Motor neuron (in vitro differentiated cells): ENCODE measurements at places on chromosomes 5 and 9. TPM values are rescaled to one million over a fixed set of nuclear protein-coding genes. Genes with fewer than 3 reads are reported as not detected.

TRAF1 gene
- 0.92 and 1.0 TPM in 2 replicates for total RNA-seq

GLRA1 gene
- 2.8 and 3.2 TPM in 2 replicates for total RNA-seq

ITK gene
- total RNA-seq, result 0.22 and 0.38 TPM in 2 replicates

SMIM33 gene
- total RNA-seq, result 0.58 and 0.66 TPM in 2 replicates

ZDHHC11B gene
- total RNA-seq, result 3.3 and 5.7 TPM in 2 replicates

SOX30 gene
- 0.33 and 0.63 TPM in 2 replicates for total RNA-seq

PCDHA9 gene
- 0.15 and 0.17 TPM in 2 replicates for total RNA-seq

RMRP gene
- 24,406 and 27,208 TPM in 2 replicates for total RNA-seq

PCDHGA11 gene
- 3.9 and 4.3 TPM in 2 replicates for total RNA-seq

SPINK4 gene
- not detected in 2 replicates for total RNA-seq

FCN1 gene
- total RNA-seq, result not detected in 2 replicates

TSSK1B gene
- 0.31 TPM in 1 of 2 replicates, not detected in the other for total RNA-seq

CMYA5 gene
- total RNA-seq, result 0.78 and 0.82 TPM in 2 replicates

PPP1R26 gene
- total RNA-seq, result 5.5 and 6.8 TPM in 2 replicates

ANKRA2 gene
- total RNA-seq, result 36.1 and 40.7 TPM in 2 replicates

LHX3 gene
- 4.4 and 6.0 TPM in 2 replicates for total RNA-seq

IL17B gene
- total RNA-seq, result not detected in 2 replicates

TCERG1 gene
- 94.9 and 98.6 TPM in 2 replicates for total RNA-seq

IFNA1 gene
- total RNA-seq, result not detected in 2 replicates

PCDHGA5 gene
- 0.16 and 0.25 TPM in 2 replicates for total RNA-seq

SPATA31A1 gene
- total RNA-seq, result 1.3 TPM in 1 of 2 replicates, not detected in the other

DAB2IP gene
- 18.9 and 20.1 TPM in 2 replicates for total RNA-seq

MEGF10 gene
- total RNA-seq, result 2.2 and 3.2 TPM in 2 replicates

ADAMTS19 gene
- total RNA-seq, result 2.7 and 3.0 TPM in 2 replicates

AQP3 gene
- total RNA-seq, result 1.7 TPM in 2 replicates

IL9 gene
- total RNA-seq, result not detected in 2 replicates

ISCA1 gene
- 80.7 and 83.2 TPM in 2 replicates for total RNA-seq

ZDHHC21 gene
- total RNA-seq, result 9.6 and 10.2 TPM in 2 replicates

GRAMD2B gene
- total RNA-seq, result 7.2 and 7.6 TPM in 2 replicates

NR2F1-AS1 gene
- 59.4 and 60.0 TPM in 2 replicates for total RNA-seq

QRFP gene
- total RNA-seq, result 0.27 and 0.56 TPM in 2 replicates

PWWP2A gene
- 27.8 and 30.4 TPM in 2 replicates for total RNA-seq

DRD1 gene
- 0.16 and 0.25 TPM in 2 replicates for total RNA-seq

FGFR4 gene
- 1.2 and 1.8 TPM in 2 replicates for total RNA-seq

PRSS3 gene
- 0.27 TPM in 1 of 2 replicates, not detected in the other for total RNA-seq

GRIA1 gene
- 25.8 and 26.9 TPM in 2 replicates for total RNA-seq

EQTN gene
- 0.38 and 0.75 TPM in 2 replicates for total RNA-seq

TNC gene
- 95.8 and 121 TPM in 2 replicates for total RNA-seq

FOXD4L4 gene
- 0.90 and 3.9 TPM in 2 replicates for total RNA-seq

GLRX gene
- total RNA-seq, result 17.7 and 26.0 TPM in 2 replicates

FAM221B gene
- 0.32 and 0.41 TPM in 2 replicates for total RNA-seq

ADRA1B gene
- total RNA-seq, result 4.8 and 5.0 TPM in 2 replicates

ARHGEF37 gene
- 1.2 and 1.3 TPM in 2 replicates for total RNA-seq

KIAA0825 gene
- total RNA-seq, result 9.3 and 12.5 TPM in 2 replicates

SPINK6 gene
- not detected in 2 replicates for total RNA-seq

NDUFA8 gene
- total RNA-seq, result 69.1 and 70.0 TPM in 2 replicates

BAAT gene
- total RNA-seq, result 0.15 and 0.21 TPM in 2 replicates
